ENCODE measurements at places on chromosomes 13 and 19.

DNA sequence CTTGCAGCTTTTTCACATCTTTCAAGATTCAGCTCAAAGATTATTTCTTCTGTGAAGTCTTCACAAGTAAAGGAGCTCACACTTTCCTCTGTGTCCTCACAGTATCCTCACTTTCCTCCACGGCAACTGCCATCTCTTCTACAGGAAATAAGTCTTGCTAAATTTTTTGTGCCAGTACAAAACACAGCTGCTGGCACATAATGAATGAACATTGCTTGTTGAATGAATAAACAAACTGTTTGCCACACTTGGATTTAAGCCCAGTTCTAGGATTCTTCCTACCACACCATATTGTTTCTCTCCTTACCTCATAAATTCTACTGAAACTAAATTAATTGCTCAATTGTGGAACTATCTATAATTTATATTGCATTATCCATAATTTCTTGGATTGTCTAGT lies 59.5 kb downstream of the RAP2A start:
- DNase-seq = no peak

- DNase-seq = peak; percentile 2
Measured at GRCh38 chr13:108834193-108834592, 204.8 kb downstream of the MYO16 start.

- no peak for DNase-seq
Measured at GRCh38 chr13:61415058-61415721, 459 bp downstream of the PCDH20 start.

DNA sequence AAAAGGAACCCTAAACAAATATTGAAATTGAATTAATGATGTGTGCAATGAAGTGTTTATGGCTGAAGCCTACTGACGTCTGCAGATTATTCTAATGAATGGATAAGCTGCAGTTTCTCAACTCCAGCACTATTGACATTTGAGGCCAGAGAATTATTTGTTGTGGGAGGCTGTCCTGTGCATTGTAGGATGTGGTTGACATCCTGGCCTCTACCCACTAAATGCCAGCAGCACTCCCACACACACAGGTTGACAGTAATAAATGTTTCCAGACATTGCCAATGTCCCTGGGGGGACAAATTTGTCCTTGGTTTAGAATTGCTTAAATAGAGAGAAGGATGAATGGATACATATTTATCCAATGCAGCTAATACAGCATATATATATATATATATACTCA lies 19.2 kb upstream of the MYH14 start:
- DNase-seq = no peak

- peak; percentile 68 for DNase-seq
Measured at GRCh38 chr19:53132141-53132991, at the start of gene ZNF415. Gene ZNF415, minus strand, starts transcription at chr19:53132910. Its CDS starts 10,234 bp downstream, at chr19:53122676.

GRCh38 chr19:2636141-2636896 lies 66.2 kb downstream of the GNG7 start:
- no peak for DNase-seq
